ENCODE measurements at places on chromosomes 1 and 21. TPM values are rescaled to one million over a fixed set of nuclear protein-coding genes. Genes with fewer than 3 reads are reported as not detected.

Gene ANGPTL3
- total RNA-seq, result not detected

Gene PIGR
- total RNA-seq, result not detected

Gene KCNE2
- not detected for total RNA-seq

Gene A3GALT2
- 0.71 TPM for total RNA-seq

Gene SHE
- total RNA-seq, result 0.07 TPM

Gene TNFSF4
- total RNA-seq, result 0.34 TPM

Gene ABCA4
- total RNA-seq, result 0.61 TPM

Gene INAVA
- 2.4 TPM for total RNA-seq

Gene FGR
- not detected for total RNA-seq

Gene RXFP4
- total RNA-seq, result not detected

Gene TESK2
- 3.3 TPM for total RNA-seq

- H3K4me3 ChIP-seq, result no peak overlapping the region
- H3K36me3 ChIP-seq, result no peaks in the 10 kb centered on the region
- H3K27me3 ChIP-seq, result no peaks in the 10 kb centered on the region
- no peak overlapping the region for H3K27ac ChIP-seq
- H3K4me1 ChIP-seq, result no peaks in the 10 kb centered on the region
These were observed 16.6 kb downstream of the ANGPTL3 start for GRCh38 chr1:62613890-62614289.

- no peaks in the 10 kb centered on the region for H3K36me3 ChIP-seq
- peaks cover 3% of the 10 kb centered on the region for H3K27me3 ChIP-seq
- DNase-seq, result no peak
- H3K4me1 ChIP-seq, result peaks cover 10% of the 10 kb centered on the region
These were observed 6.3 kb upstream of the INAVA start for GRCh38 chr1:200888349-200888838.

- H3K36me3 ChIP-seq, result no peaks in the 10 kb centered on the region
- no peak overlapping the region for H3K4me3 ChIP-seq
- H3K4me1 ChIP-seq, result peaks cover 2% of the 10 kb centered on the region
- H3K27me3 ChIP-seq, result peaks cover 2% of the 10 kb centered on the region
- no peak overlapping the region for H3K27ac ChIP-seq
- DNase-seq, result no peak
These were observed 62.3 kb upstream of the ECE1 start for GRCh38 chr1:21352586-21352985.

DNA sequence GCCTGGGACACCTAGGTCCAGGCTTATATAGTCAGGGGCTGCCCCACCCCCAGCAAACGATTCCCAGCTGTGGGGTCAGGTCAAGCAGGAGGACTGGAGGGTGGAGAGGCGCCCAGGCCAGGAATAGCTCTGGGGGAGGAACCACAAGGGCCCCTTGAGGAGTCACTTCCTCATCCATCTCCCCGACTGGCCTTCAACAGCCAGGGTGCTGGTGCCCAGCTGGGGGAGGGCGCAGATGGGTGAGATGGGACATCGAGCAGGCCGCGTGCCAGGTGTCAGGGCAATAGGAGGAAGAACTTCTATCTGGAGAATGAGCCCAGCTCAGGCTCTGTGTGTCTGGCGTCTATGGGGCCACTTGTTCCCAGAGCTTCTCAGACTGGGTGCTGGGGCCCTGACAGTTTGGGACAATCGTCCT lies 208 bp upstream of the MYBPH start:
- DNase-seq, result no peak
- H3K27ac ChIP-seq, result no peak overlapping the region
- no peak overlapping the region for H3K4me3 ChIP-seq

DNA sequence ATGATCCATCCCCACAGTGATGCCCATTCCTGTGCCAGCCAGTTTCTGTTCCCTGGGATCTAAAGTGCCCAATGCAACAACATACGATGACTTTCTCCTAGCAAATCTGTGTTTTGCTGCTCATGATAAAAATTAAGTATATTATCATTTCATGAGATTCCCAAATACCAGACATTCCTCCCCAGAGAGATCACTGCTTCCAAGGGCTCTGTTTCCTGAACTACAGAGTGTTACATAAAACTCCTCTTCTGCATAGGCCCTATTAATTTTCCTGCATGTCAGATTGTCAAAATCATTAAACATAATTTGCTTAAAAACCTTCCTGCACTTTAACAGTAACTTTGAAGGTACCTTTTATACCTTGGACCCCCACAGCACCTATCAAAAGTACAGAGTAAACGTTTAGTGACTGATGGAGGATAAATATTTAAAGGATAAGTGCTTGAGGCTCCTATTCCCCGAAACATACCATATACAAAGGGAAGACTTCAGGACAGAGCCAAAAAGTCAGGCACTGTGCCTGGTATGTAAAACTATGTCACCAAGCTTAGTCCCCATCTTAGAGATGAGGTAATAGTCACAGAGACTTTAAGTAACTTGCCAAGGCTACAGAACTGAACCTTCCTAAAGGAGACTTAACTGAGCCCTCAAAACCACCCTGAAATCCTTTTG lies 50.2 kb downstream of the SLC25A24 start:
- peak overlapping the region; percentile 3 for H3K4me3 ChIP-seq
- no peak for DNase-seq
- peaks cover 5% of the 10 kb centered on the region for H3K27me3 ChIP-seq
- no peak overlapping the region for H3K27ac ChIP-seq
- peaks cover 29% of the 10 kb centered on the region for H3K36me3 ChIP-seq
- peaks cover 20% of the 10 kb centered on the region for H3K4me1 ChIP-seq

- peaks cover 2% of the 10 kb centered on the region for H3K27me3 ChIP-seq
- H3K4me3 ChIP-seq, result no peak overlapping the region
- H3K27ac ChIP-seq, result no peak overlapping the region
- DNase-seq, result no peak
- peaks cover 6% of the 10 kb centered on the region for H3K36me3 ChIP-seq
These were observed 8.4 kb downstream of the PABPC4 start for GRCh38 chr1:39568208-39568607.

GRCh38 chr1:84972377-84972987 lies 24.4 kb downstream of the MCOLN2 start:
- DNase-seq, result no peak
- no peaks in the 10 kb centered on the region for H3K27me3 ChIP-seq
- no peak overlapping the region for H3K27ac ChIP-seq
- no peaks in the 10 kb centered on the region for H3K36me3 ChIP-seq
- H3K4me3 ChIP-seq, result no peak overlapping the region

GRCh38 chr1:29398431-29398830 lies 162.1 kb downstream of the PTPRU start:
- no peaks in the 10 kb centered on the region for H3K4me1 ChIP-seq
- no peaks in the 10 kb centered on the region for H3K36me3 ChIP-seq
- no peak overlapping the region for H3K4me3 ChIP-seq
- no peak for DNase-seq
- H3K27ac ChIP-seq, result no peak overlapping the region

GRCh38 chr1:85321237-85321964 lies 45.0 kb upstream of the BCL10 start:
- no peaks in the 10 kb centered on the region for H3K36me3 ChIP-seq
- no peak for DNase-seq
- H3K4me3 ChIP-seq, result no peak overlapping the region
- no peaks in the 10 kb centered on the region for H3K4me1 ChIP-seq

DNA sequence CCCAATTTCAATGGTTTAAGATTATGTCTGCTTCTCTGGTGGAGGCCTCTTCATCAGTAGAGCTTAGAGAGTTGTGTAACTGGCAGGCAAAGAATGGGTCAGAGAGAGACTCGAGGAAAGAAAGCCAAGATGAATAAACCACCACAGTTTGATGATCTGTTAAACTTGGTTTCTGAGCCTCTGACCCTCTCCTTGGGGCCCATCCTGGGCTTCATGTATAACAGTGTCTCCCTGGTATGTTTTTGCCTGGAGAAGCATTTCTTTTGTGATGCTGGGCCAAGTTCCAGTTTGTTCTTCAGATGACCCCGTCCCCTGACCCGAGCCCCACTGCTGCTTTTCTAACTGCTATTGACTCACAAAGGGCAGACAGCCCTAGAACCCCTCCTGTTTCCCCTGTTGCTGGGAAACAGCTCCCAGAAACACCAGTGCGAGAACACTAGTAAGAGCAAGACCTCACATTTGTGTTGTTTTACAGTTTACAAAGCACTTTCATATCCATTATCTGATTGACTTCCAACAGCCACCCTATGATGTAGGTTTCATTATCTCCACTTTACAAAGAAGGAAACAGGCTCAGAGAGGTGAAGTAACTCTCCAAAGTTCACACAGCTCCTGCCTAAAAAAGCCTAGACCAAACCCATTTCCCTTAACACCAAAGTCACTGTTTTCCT lies 9.0 kb downstream of the CD2 start:
- DNase-seq, result no peak
- peaks cover 4% of the 10 kb centered on the region for H3K36me3 ChIP-seq
- no peaks in the 10 kb centered on the region for H3K27me3 ChIP-seq
- no peak overlapping the region for H3K4me3 ChIP-seq

GRCh38 chr21:17931080-17931479 lies 111.9 kb upstream of the C21orf91 start:
- peaks cover 3% of the 10 kb centered on the region for H3K4me1 ChIP-seq
- H3K4me3 ChIP-seq, result no peak overlapping the region
- H3K36me3 ChIP-seq, result no peaks in the 10 kb centered on the region

DNA sequence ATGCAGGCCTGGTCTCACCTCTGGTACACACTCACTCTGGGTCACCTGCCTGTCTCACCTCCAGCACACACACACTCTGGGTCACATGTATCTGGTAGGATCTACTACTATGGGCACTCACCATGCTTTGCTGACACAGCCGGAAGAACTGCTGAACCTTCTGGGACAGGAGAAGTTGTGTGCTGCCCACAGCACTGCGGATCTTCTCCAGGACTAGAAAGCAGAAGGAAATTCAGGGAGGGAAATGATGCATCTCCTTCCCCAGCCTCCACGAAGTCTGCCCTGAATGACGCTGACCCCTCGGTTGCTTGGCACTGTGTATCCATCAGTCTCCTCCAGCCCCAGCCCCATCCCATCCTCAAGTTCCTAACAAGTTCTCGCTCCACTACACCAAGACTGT lies 7.9 kb upstream of the SMIM12 start:
- DNase-seq, result no peak
- peaks cover 12% of the 10 kb centered on the region for H3K27me3 ChIP-seq
- H3K27ac ChIP-seq, result no peak overlapping the region
- no peak overlapping the region for H3K4me3 ChIP-seq
- peaks cover 8% of the 10 kb centered on the region for H3K36me3 ChIP-seq

DNA sequence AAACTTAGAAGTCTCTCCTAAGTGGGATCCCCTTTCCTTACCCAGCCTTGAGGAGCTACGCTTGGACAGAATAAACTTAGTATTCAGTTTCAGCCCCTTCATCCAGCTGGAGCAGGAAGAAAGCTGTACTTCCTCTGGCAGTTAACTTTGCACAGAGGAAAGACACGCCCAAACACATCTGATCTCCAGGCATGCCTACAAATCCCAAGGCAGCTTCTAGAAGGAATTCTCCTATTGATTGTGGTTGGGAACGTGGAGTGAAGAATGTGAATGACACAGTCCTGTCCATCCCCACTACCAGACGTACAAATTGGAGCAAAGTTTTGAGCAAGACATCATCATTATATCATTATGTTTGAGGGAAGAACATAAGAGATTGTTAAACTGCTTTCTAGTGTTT lies 6.6 kb upstream of the AK4 start:
- peaks cover 5% of the 10 kb centered on the region for H3K4me1 ChIP-seq

- H3K4me1 ChIP-seq, result peaks cover 41% of the 10 kb centered on the region
- DNase-seq, result peak; percentile 76
- peak overlapping the region; percentile 99 for H3K27ac ChIP-seq
These were observed 23.5 kb upstream of the C1QA start for GRCh38 chr1:22612671-22613571.

GRCh38 chr1:232248276-232248820 lies 381.6 kb downstream of the SIPA1L2 start:
- no peaks in the 10 kb centered on the region for H3K27me3 ChIP-seq
- no peak overlapping the region for H3K4me3 ChIP-seq
- H3K36me3 ChIP-seq, result no peaks in the 10 kb centered on the region
- H3K4me1 ChIP-seq, result peaks cover 29% of the 10 kb centered on the region

GRCh38 chr1:84643183-84643582 lies 47.1 kb downstream of the SSX2IP start:
- no peak overlapping the region for H3K4me3 ChIP-seq
- H3K36me3 ChIP-seq, result no peaks in the 10 kb centered on the region
- no peak overlapping the region for H3K27ac ChIP-seq
- peaks cover 6% of the 10 kb centered on the region for H3K4me1 ChIP-seq
- DNase-seq, result no peak
- H3K27me3 ChIP-seq, result no peaks in the 10 kb centered on the region

GRCh38 chr1:115098979-115099692 lies 9.8 kb upstream of the TSPAN2 start:
- no peaks in the 10 kb centered on the region for H3K36me3 ChIP-seq
- DNase-seq, result no peak
- peaks cover 2% of the 10 kb centered on the region for H3K4me1 ChIP-seq

DNA sequence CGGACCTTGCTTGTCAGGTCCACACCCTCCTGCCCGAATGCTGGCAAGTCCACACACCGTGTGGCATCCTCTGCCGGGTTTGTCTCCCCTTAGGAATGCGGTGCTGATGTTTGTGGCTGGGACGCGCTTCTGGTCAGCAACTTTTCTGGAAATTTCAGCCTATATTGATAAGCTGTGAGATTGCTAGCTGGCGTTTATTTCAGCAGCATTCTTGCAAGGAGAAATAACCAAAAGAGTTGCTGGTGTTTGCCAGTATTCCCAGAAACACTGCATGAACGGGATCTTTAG lies 601 bp downstream of the CEPT1 start:
- DNase-seq, result no peak
- no peaks in the 10 kb centered on the region for H3K36me3 ChIP-seq
- peaks cover 23% of the 10 kb centered on the region for H3K4me1 ChIP-seq
- H3K4me3 ChIP-seq, result peak overlapping the region; percentile 100

- peaks cover 3% of the 10 kb centered on the region for H3K27me3 ChIP-seq
- H3K4me1 ChIP-seq, result no peaks in the 10 kb centered on the region
- no peaks in the 10 kb centered on the region for H3K36me3 ChIP-seq
- no peak overlapping the region for H3K27ac ChIP-seq
These were observed 17.6 kb downstream of the RIT1 start for GRCh38 chr1:155893389-155894142.

DNA sequence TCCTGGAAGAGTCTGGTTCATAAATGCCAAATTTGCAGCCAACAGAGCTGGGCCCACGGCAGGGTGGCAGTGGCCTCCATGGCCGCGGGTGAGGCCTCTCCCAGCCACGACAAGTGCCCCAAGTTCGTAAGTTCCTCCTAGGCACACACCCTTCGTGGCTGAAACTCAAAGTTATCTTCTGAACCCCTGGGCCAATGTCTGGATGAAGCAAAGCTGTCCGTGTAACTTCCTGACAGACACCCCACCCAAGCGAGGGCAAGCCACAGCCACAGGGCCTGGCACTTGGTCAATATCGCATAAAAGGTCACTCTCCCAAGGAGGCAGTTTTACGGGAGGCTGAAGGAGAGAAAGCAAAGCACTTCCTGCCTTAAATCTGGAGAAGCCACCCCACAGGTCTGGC lies 27.8 kb upstream of the GPR153 start:
- no peaks in the 10 kb centered on the region for H3K36me3 ChIP-seq
- H3K27me3 ChIP-seq, result peaks cover 2% of the 10 kb centered on the region
- H3K27ac ChIP-seq, result no peak overlapping the region
- peaks cover 9% of the 10 kb centered on the region for H3K4me1 ChIP-seq
- DNase-seq, result no peak

DNA sequence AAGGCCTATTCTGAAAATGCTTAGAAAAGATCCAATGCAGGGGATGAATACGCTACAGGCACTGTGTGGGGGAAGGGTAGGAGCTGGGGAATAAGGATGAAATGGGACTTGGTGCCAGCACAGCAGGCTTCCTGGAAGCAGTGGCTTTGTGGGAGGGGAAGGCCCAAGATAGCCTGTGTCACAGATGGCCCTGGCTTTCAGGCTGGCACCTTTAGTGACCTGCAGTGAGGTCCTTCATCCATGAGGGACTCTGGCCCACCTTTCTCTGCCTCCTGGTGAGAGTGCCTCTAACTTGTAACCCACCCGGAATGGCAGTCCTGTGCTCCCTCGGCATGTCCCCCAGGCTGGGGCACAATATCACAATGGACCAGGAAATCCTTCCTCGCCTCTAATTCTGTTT lies 919 bp downstream of the CHI3L1 start:
- peaks cover 6% of the 10 kb centered on the region for H3K36me3 ChIP-seq
- no peak overlapping the region for H3K4me3 ChIP-seq
- peaks cover 10% of the 10 kb centered on the region for H3K4me1 ChIP-seq
- H3K27ac ChIP-seq, result no peak overlapping the region
